H9 (cell line): ENCODE measurements at places on chromosomes 13 and 19. TPM values are rescaled to one million over a fixed set of nuclear protein-coding genes. Genes with fewer than 3 reads are reported as not detected.

DNA sequence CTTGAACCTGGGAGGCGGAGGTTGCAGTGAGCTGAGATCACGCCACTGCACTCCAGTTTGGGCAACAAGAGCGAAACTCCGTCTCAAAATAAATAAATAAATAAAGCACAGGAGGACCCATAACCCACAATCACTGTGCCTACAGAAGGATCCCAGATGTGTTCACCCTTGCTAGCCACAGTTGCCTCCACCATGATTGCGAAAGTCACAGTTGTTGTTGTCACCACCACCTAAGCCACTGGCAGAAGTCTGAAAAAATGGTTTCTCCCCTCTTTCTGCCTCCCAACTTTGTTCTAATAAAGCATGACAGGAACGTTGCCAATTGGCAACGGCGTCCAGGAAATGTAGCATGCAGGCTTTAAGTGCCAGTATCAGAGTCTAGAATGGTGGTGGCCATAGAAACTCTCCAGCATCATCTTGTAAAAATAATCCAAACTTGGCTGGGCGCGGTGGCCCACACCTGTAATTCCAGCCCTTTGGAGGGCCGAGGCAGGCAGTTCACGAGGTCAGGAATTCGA lies 2.2 kb upstream of the EPS15L1 start:
- DNase-seq: no peak
- H3K27ac ChIP-seq: no peak overlapping the region
- 0 out of 2 replicates have a peak, but pooled peaks cover 3% of the 10 kb centered on the region for H3K4me1 ChIP-seq
- H3K27me3 ChIP-seq: no peaks in the 10 kb centered on the region

DNA sequence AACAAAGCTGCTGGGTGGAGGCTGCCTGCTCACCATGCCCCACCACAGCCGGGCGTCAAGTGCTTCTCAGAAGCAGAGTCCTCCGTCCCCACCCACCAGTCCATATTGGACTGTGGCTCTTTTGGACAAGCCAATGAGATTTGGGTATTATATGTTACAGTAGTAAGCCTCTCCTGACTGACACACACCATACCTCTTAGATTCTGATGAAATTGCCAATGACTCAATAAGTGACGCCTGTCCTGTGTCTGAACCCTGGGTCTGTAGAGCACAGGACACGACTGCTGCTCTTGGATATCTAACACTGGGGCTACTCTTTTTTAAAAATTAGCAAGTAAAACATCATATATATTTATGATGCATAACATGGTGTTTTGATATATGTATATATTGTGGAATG lies 44.8 kb upstream of the UBAC2 start:
- H3K27me3 ChIP-seq: no peaks in the 10 kb centered on the region
- no peak overlapping the region for H3K4me3 ChIP-seq
- H3K4me1 ChIP-seq: no peaks in the 10 kb centered on the region
- no peaks in the 10 kb centered on the region for H3K36me3 ChIP-seq
- no peak overlapping the region for H3K27ac ChIP-seq
- no peak for DNase-seq

- peak overlapping the region; percentile 92 for H3K4me3 ChIP-seq
- no peak overlapping the region for H3K27ac ChIP-seq
- H3K4me1 ChIP-seq: no peaks in the 10 kb centered on the region
- no peaks in the 10 kb centered on the region for H3K27me3 ChIP-seq
- H3K36me3 ChIP-seq: peaks cover 12% of the 10 kb centered on the region
These were observed 870 bp downstream of the ZNF44 start for GRCh38 chr19:12293777-12294248.

DNA sequence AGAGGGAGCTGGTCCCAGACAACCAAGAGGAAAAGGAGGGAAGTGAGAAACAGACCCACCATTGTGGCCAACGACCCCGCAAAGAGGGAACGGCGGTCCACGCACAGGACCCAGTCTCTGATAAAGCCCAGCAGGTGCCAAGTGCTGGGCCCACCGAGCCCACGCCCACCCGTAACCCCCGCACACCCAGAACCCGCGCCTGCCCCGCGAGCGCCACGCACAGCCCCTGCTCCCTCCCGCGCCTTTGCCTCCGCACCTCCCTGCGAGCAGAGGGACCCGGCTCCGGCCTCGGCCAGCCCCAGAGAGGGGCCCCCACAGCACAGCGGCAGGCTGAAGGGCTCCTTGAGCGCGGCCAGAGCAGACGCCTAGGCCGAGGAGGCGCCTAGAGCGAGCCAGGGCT lies 1192.2 kb downstream of the PCDH17 start:
- no peak for DNase-seq
- no peak overlapping the region for H3K4me3 ChIP-seq
- H3K27me3 ChIP-seq: no peaks in the 10 kb centered on the region
- peaks cover 8% of the 10 kb centered on the region for H3K36me3 ChIP-seq
- no peaks in the 10 kb centered on the region for H3K4me1 ChIP-seq

LGALS4 gene
- 0.37 and 0.68 TPM in 2 replicates for total RNA-seq

GRCh38 chr13:20414546-20415305 lies 110.9 kb downstream of the CRYL1 start:
- no peaks in the 10 kb centered on the region for H3K27me3 ChIP-seq
- no peaks in the 10 kb centered on the region; the same call in 1 of the 2 replicates for H3K4me1 ChIP-seq
- no peak overlapping the region for H3K27ac ChIP-seq
- H3K36me3 ChIP-seq: no peaks in the 10 kb centered on the region
- no peak overlapping the region; the same call in 1 of the 3 replicates for H3K4me3 ChIP-seq

DNA sequence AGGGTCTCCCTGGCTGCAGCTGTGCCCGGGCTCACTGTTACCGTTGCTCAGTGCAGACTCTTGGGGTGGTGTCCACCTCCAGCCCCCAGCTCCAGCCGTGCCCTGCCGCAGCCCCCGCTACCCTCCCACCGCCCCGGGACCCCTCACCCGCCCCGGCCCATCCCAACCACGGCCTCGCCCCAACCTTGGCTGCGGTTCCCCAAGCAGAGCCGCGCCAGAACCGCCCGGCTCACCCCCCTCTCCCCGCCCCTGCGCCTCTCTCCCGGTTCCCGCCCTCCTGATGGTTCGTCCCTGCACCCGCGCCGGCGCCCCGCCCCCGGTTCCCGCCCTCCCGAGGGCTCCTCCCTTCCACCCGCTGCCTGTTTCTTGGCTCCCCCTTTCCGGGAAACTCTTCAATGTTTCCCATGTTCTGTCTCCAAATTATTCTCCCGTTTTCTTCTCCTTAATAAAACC lies 40.3 kb downstream of the ANKRD10 start:
- peaks cover 3% of the 10 kb centered on the region; the same call in 1 of the 2 replicates for H3K4me1 ChIP-seq
- H3K4me3 ChIP-seq: peak overlapping the region; percentile 71; the same call in 2 of the 3 replicates
- peak; percentile 88 for DNase-seq
- H3K27ac ChIP-seq: no peak overlapping the region
- no peaks in the 10 kb centered on the region; the same call in 1 of the 2 replicates for H3K36me3 ChIP-seq

DNA sequence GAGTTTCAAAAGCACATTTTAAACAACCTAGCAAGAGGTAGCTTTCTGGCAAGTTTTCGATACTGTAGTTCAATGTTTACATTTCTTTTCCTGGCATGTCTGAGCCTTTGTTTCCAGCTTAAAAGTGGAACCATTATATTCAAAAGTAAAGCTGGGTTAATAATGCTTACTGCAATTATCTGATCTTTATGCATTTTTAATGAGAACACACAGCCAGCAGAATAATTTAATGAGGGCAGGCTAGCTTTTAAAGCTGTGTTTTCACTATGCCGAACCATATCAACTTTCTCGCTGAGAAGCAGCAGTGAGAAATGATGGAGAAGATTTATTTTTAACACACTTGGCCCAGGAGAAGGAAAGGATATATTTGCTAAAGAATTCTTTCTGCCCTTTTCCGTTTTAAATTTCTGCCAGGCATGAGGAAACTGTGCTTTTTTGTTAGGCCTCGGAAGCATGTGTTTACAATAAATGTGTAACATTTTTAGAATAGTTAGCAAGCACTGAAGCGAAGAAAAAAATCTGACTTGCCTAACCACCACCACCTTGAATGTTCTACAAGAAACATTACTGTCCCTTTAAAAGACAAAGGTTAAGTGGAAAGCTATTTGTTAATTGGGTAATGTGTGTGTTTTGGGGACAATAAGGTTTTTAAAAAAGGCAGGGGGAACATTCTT lies 1.0 kb downstream of the MBNL2 start:
- peaks cover 2% of the 10 kb centered on the region; the same call in 1 of the 2 replicates for H3K4me1 ChIP-seq
- no peak for DNase-seq

ZNF726 gene
- 0.11 and 0.18 TPM in 2 replicates for total RNA-seq
